ENCODE measurements at places on chromosomes 12 and 14.

- DNase-seq = no peak
Measured at GRCh38 chr14:59926534-59926933, 6.6 kb downstream of the LRRC9 start.

DNA sequence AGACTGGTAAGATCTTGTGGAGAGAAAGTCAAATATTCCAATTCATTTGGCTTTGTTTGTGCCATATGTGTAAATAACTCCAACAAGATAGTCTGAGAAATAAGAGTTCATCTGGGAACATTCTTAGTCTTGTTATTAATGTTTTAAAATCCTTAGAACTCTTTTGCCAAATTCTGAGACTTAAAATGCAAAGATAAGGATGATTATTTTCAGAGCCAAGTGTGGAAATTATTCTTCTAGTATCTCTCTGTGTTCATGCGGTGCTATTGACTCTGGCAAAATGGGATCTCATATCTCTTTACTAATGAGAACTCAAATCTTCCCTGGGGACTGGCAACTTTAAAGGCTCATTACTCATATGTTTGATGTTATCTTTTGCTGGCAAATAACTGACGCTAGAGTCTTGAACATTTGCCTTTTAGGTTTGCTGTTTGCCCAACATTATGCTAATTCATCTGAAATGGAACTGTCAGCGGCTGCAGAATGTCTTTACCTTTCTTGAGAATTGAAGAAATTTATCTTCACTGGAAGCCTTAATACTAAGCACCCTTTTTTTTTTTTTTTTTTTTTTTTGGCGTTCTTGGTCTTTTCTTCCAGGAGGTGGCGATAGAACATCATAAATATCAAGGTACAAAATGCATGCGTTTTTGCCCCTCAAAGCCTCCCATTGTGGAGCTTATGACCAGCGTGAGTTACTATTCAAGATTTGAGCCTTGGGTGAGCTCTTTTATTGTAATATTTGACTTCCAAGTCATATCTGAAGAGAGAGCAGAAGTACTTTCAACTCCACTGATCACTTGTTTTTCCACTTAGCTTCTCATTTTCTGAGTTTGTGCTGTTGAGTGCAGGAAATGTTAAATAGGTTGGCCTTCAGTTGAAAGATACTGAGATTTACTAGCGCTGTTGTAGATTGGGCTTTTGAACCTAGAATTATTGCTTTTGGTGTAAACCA, 86.5 kb downstream of the CAND1 start:
- DNase-seq = peak; percentile 51

DNA sequence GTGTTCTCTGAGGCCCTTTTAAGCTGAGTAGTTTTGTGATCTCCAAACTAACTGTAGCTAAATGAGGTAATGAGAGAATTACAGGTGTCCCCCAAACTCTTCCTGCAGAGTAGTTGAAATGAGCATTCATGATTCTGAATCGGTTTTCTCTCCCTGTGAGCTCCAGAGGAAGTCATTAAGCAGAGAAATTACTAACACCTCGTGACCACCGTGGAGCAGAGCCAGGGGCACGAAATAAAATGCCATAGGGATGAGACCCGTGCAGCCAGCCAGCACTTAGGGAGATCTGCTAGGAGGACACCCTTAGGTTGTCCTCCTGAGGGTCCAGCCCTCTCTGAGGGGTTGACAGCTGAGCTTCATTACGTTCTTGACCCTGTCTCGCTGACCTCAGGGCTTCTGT, 79.5 kb downstream of the SLC25A47 start:
- no peak for DNase-seq

DNA sequence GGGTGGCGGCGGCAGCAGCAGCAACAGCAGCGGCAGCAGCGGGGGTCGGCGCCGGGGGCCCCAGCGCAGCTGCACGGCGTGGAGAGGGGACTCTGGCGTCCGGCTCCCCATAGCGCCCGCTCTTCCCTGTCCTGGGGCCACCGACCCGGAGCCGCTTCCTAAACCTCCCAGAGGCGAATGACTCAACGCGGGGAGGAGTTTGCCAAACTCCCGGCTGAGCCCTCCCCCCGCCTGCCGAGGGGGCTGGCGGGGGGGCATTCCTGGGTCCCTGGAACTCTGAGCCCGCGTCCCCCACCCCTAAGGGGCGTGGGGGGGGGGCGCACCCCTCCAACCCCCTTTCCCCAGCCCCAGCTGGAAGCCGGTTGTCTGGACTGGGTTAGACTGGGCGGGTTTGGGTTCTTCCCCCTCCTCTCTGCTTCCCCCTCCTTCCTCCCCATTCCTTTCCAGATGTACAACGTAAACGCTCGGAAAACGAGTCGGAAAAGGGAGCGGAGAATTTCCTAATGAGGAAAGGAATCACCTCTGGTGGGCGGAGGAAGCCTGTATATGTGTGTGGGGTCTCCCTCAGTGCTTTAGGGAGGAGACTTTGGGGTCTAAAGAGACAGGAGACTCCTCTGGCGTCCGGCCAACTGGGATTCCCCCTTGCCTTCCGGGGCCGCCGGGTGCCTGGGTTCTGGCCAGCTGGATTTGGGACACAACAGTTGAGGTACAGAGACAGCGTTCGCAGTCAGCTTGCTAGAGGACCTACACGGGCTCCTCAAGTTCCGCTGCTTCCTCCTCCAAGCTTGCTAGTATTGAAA, at the start of gene ITGA5:
ITGA5 (minus strand) TSS at position 179 of the 800 bp plus-strand sequence; CDS start at position 111, 68 bp downstream.
- DNase-seq = peak; percentile 90

GRCh38 chr12:13546231-13546630, 349.7 kb downstream of the EMP1 start:
- no peak for DNase-seq

DNA sequence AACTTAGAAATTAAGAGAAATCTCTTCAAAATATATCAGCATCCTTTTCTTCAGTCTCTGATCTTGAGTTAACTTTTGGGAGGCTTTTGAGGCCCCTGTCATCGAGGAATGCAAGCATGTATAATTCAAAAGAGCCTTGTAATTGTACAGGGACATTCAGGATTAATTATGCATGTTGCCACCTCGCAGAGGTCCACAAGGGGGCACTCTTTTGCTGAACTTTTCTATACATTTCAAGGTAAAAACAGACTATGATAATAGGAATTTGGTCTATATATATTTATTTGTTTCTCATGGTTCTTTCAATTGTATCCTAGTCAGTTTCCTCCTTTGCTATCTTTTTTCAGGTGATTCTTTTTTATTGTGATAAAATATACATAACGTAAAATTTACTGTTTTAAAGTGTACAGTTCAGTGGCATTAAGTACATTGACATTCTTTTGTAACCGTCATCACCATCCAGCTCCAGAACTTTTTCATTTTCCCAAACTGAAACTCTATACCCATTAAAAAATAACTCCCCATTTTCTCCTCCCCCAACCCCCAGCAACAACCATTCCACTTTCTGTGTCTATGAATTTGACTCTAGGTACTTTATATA, 47.0 kb upstream of the SLC2A13 start:
- peak; percentile 85 for DNase-seq

DNA sequence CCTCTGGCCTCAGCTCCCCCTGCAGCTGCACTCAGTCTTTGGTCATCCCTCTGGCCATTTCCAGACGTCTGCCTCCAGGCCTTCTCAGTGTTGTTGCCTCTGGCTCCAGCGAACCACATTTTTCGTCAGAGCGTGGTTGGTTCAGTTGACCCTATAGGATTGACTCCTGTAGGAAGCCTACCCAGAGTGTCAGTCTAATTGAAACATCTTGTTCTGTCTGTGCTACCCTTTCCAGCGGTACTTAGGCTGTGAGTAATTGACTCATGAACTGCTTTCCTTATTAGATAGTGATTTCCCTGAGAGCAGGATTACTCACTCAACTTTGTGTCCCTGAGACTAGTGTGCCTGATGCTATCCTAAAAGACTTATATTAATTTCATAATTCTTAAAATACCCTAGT, 373.2 kb downstream of the ATP23 start:
- no peak for DNase-seq

DNA sequence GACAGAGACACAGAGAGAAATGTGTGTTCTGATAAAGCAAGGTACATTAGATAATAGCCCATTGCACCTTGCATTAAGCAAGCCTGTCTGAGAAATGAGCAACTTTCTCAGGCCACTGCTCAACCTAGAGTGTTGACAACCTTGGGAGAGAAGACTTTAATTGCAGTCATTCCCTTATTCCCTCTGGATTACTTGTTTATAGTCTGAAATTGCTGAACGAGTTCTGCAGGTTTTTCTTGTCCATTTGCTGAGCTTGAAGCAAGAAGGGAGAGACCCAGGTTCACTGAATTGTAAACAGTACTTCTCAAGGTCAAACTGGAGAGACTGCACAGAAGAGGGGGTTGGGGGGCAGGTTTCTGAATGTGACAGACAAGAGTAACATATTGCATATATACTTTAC, 159.4 kb upstream of the PLEKHG7 start:
- no peak for DNase-seq

- DNase-seq = no peak
Measured at GRCh38 chr12:100566887-100567637, 6.4 kb upstream of the GAS2L3 start.

GRCh38 chr12:89059721-89060541, 292.4 kb downstream of the DUSP6 start:
- DNase-seq = no peak

DNA sequence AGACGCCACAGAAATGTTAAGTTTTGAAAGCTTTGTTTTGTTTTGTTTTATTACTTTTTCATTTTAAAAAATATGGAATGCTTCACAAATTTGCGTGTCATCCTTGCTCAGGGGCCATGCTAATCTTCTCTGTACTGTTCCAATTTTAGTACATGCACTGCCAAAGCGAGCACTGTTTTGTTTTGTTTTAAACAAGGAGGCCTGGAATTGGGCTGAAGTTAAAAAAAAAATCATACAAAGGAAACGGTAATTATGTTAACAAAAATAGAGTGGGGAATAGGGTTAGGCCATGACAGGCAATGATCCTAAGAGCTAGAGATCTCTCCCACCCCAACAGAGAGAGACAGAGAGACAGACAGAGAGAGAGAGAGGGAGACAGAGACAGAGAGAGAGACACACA, 57.0 kb downstream of the ZFP36L1 start:
- no peak for DNase-seq

GRCh38 chr12:40223646-40224045, 1.2 kb upstream of the LRRK2 start:
- DNase-seq = no peak

GRCh38 chr12:80849337-80849736, 88.4 kb downstream of the LIN7A start:
- peak; percentile 60 for DNase-seq

DNA sequence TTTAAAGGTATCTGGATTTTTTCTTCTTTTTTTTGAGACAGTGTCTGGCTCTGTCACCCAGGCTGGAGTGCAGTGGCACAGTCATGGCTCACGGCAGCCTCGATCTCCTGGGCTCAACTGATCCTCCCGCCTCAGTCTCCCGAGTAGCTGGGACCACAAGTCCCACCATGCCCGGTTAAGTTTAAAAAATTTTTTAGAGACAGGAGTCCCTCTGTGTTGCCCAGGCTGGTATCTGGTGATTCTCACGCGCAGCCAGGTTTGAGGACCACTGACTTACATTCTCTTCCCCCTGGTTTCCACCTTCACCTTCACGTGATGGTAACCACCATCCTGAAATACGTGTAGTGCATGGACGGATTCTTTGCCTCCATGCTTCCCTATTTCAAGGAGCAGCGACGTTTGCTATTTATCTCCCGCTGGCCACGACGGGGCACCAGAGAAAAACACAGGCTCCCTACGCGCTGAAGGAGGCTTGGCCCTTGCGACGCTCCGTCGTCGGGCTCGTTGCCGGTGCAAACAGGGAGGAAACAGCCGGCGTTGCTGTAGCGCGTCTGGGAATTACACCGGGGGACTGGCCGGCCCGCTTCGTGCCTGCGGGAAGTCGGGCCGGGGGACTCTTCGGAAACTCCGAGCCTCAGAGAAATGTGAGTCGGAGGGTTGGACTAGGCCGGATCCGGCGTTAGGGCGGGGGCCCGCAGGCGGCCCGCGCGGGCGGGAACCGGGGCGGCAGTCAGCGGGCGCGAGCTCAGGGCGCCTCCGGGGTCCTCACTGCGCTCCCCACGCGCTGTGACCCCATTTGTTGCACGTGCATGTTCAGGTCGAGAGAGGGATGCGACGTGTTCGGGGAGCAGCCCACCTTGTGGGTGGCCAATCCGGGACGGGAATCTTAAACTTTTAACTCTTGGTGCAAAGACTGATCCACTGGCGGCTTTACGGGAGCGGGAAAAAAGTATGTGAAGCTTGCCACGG, at the start of gene TCHP:
TCHP (plus strand) TSS at position 492 of the 969 bp plus-strand sequence. CDS start 2,753 bp downstream, outside the sequence.
- DNase-seq = peak; percentile 95

GRCh38 chr12:14273913-14274311, 91.6 kb upstream of the ATF7IP start:
- no peak for DNase-seq

GRCh38 chr12:109645194-109645593, 68.4 kb upstream of the FAM222A start:
- DNase-seq = no peak

DNA sequence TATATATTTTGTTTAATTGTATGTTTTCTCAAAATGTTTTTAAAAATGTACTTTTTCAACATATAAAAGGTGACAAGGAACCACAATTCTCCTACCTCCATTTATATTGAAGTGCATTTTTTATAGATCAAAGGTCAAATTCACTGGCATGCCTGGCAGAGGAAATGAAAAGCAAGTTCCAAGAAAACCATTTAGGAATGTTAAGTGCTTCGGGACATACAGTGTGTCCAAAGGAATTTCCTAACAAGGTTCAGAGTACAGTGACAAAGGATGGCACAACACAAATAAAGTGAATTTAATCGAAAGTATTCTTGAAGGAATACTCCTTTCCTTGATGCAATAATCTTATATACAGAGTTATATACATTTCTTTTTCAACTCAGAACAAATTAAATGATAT, 242.3 kb downstream of the CCER1 start:
- DNase-seq = no peak

DNA sequence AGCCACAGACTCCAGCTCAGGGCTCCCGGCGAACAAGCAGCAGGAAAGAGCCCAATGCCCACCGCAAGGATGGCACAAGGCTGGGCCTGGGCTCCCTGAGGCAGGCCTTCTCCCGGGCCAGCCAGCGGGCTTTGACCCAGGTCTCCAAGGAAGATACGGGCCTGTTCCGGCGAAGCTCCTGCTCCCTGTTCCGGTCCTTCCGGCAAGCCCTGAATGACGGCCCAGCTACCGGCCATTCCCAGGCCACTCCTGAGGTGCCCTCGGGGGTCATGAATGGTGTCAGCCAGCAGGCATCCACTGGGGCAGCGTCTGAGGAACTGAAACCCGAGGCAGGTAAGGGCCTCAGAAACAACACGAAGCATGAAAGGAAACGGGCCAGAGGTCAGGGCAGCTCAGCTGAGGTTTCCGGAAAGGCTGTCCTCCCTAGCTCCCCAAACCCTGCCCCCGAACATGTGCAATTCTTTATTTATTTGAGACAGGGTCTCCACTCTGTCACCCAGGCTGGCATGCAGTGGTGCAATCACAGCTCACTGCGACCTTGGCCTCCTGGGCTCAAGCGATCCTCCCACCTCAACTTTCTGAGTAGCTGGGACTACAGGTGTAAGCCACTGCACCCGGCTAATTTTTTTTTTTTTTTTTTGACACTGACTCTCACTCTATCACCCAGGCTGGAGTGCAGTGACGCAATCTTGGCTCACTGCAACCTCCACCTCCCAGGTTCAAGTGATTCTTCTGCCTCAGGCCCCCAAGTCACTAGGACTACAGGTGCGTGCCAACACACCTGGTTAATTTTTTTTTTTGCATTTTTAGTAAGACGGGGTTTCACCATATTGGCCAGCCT, 6.0 kb downstream of the EXOC3L4 start:
- DNase-seq = no peak

- no peak for DNase-seq
Measured at GRCh38 chr14:74567646-74568379, 44.2 kb downstream of the LTBP2 start.

- no peak for DNase-seq
Measured at GRCh38 chr14:61701946-61702345, 6.6 kb downstream of the HIF1A start.

- no peak for DNase-seq
Measured at GRCh38 chr12:74105434-74105833, 432.2 kb upstream of the ATXN7L3B start.

GRCh38 chr12:117046425-117046824, 52.8 kb downstream of the TESC start:
- DNase-seq = no peak
